ENCODE measurements at places on chromosomes 5 and 9. TPM values are rescaled to one million over a fixed set of nuclear protein-coding genes. Genes with fewer than 3 reads are reported as not detected.

PCDHGC5 gene
- 1.3 TPM for polyA plus RNA-seq

CCDC180 gene
- polyA plus RNA-seq, result 25.5 TPM

DNA sequence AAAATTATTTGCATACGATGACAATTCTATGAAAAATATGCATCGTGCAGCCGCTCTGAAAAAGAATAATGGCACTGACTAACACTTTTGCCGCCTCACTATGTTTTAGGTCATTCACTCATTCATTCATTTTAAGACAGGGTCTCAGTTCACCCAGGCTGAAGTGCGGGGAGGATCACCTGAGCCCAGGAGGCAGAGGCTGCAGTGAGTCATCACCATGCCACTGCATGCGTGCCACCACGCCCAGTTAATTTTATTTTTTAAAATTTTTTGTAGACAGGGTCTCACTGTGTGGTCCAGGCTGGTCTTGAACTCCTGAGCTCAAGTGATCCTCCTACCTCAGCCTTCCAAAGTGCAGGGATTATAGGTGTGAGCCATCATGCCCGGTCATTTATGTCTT, 37.0 kb downstream of the RAPGEF1 start:
- DNase-seq, result no peak

GRCh38 chr9:79980432-79980831, 408.7 kb downstream of the TLE4 start:
- DNase-seq, result no peak

DNA sequence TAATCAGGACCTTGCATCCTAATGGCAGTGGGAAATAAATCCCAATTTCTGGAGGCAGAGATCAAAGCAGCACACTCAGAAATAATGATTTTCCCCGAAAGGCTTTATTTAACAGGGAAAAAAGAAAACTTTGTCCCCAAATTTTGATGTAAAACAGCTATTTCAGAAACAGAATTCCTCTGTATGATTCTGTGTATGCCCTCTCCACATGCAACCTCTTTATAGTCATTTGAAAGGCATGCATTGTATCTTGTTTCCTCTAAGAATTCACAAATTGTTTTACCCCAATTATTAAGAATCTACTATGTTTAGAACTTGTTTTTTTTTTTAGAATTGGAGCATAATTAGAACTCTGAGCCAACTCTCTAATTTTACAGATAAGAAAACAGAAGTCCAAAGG, 2.7 kb upstream of the PTAR1 start:
- no peak for DNase-seq

- DNase-seq, result peak; percentile 92
Measured at GRCh38 chr9:83956086-83956435, 24.0 kb downstream of the HNRNPK start.

DNA sequence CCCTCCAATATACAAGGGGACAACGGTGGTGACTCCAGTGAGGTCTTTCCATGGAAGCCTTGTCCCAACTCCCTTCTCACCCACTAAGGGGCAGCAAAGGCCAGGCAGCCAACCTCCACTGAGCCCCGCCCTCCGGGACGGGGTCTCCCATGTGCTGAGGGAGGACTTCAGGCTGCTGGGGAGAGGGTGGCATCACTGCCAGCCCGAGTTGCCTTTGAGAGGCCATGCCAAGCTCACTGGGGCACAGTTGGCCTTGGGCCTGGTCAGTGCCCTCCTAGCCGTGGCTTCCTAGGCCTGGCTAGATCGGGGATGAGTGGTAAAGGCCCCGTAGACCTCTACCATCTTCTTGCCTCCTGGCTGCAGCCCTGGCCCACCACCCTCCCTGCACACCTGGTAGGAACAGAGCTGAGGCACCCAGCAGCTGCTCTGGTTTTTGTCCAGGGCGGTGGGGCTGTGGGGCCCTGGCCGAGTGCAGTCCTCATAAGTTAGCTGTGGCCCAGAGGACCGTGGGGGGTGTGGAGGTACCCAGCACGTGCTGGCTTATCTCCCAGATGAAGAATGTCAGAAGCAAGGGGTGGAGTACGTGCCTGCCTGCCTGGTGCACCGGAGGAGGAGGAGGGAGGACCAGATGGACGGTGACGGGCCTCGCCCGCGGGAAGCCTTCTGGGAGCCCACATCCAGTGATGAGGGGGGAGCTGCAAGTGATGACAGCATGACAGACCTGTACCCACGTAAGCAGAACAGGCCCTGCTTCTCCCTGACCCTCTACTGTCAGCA, 3.2 kb downstream of the SURF2 start:
- DNase-seq, result no peak

PLPPR1 gene
- polyA plus RNA-seq, result 24.5 TPM

DNA sequence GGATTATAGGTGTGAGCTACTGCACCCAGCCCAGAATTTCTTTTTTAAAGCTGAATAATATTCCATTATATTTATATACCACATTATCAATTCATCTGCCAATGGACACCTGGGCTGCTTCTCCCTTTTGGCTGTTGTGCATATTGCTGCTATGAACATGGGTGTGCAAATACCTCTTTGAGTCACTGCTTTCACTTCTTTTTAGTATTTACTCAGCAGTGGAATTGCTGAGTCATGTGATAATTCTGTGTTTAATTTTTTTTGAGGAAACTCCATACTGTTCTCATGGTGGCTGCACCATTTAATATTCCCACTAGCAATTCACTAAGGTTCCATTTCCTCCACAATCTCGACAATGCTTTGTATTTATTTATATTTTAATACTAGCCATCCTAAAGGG, 36.1 kb upstream of the KIF4B start:
- no peak for DNase-seq

GRCh38 chr9:108746864-108747263, 108.9 kb downstream of the ACTL7B start:
- no peak for DNase-seq

GPR151 gene
- not detected for polyA plus RNA-seq

SH3RF2 gene
- 0.51 TPM for polyA plus RNA-seq

DNA sequence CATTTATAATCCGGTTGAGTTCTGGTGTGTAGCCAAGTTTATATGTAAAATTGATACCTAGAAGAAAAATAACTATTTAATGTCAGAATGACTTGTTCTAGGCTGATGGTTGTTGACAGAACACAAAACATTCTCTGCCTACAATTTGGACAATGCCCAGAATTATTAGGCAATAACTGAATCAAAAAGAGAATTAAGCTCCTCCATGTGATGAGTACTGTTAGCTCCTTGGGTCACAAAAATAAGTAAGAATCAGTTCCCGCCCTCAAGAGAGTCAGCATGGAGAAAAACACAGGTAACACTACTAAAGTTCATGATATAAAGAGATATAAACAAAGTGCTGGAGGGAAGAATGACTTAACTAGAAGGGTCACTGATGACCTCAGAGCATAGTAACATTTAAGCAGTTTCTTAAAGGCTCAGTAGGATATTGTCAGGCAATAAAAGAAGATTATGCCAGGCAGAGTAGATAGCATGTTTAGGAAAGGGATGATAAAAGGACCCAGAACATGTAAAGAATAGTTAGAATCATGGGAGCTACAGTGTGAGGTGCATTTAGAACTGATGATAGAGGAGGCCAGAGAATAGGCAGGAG, 200.5 kb upstream of the ACTBL2 start:
- DNase-seq, result no peak

GRCh38 chr5:151125421-151125820, 32.2 kb downstream of the ANXA6 start:
- no peak for DNase-seq

LYSMD3 gene
- polyA plus RNA-seq, result 29.7 TPM

TAF11L10 gene
- not detected for polyA plus RNA-seq

- no peak for DNase-seq
Measured at GRCh38 chr5:126220725-126221124, 202.5 kb upstream of the GRAMD2B start.

ATP10B gene
- polyA plus RNA-seq, result 0.24 TPM

DNA sequence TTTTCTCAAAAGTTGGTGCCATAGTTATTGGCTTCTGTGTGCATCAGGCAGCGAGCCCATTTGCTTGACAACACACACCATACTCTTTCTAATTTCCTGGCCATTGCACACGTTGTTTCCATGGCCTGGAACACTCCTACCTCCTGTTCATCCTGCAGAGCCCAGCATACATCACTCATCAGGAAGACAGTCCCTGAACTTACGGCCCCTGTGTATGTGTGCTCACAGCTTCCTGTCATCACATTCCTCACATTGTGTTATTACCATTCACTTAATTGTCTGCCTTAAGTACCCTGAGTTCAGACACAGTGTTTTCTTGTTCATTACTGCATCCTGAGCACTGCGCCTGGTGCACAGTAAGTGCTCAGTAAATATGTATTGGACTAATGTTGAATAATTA, 355.9 kb downstream of the PRELID2 start:
- no peak for DNase-seq

DNA sequence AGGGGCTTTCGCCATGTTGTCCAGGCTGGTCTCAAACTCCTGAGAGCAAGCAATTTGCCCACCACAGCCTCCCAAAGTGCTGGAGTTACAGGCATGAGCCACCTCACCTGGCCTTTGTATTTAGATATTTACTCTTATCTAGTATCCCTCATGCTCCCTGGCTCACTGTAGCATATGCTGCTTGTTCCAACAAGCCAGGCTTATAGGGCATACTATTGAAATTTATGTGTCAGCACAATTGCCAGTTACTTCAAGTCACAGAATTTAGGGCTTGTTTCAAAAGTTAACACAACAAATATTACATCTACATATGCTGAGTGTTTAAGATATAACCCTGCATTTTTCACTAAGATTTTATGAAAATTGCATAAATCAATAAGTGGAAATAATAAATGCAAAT, 469.2 kb upstream of the ZNF608 start:
- no peak for DNase-seq

DNA sequence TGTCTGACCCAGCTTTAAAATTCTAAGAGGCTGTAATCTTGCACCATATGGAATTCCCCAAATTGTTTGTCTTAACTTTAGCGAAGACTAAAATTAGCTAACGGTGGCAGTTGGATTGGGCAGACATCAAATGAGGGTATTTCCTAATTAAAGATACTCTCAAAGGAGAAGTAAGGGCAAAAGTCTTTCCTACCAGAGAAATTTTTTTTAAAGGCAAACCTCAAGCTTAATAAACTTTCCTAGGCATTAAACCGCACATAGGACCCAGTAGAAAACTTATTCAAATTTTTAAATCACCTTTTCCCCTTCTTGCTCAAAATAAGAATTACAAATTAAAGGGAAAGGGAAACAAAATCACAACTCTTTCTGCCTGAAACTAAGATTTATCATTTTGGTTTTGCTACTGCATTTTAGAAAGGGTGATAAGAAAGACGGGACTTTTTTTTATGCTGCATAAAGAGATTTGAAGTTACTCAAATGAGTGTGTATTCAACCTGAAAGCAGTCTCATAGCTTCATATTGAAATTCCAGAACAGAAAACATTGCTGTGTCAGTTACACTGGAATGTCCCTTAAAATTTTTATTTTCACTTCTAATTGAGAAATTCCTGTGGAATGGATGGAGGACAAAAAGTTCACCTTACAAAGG, 189.1 kb upstream of the PTGER4 start:
- no peak for DNase-seq

OLFML2A gene
- polyA plus RNA-seq, result 67.4 TPM

DNA sequence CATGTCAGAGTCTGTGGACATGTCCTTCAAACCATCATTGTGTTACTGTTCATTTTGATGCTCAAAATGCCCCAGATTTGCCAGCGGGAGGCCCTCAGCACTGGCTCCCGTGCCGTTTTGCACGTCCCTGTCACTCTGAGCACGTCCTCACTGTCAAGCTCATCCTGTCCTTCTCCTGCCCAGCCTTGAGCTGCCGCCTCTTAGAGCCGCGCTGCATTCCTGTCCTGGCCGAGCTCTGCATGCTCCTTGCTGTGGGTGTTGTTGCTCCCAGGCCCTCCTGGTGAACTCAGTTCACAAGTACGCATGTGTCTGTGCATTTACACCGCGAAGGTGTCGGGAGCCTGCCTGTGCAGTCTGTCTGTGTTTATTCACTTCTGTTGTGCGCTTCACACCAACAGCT, 62.2 kb downstream of the WNK2 start:
- no peak for DNase-seq

GRCh38 chr5:36170832-36171424, 19.0 kb downstream of the SKP2 start:
- no peak for DNase-seq

TRIM7 gene
- 0.43 TPM for polyA plus RNA-seq

DNA sequence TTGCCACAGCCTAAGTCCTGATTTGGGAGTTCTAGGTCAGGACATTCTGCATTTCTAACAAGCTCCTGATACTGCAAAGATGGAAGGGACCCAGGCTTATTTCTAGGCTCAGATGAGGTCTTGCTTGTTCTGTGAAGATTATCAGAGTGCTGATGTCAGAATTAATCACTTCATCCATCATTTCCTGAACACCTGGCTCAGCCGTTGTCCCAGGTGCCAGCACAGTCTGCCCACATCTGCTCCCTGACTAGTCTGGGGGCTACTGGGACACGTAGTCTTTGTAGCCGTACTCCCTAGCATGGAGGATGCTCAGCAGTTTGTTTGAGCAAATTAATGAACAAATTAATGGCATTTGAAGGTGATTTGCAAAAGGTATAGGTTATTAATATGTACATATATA, 17.9 kb upstream of the SPINK4 start:
- DNase-seq, result no peak

GRCh38 chr9:130482463-130482862, 37.7 kb downstream of the ASS1 start:
- no peak for DNase-seq

Data from left lung (tissue), 14 donors.